Activated naive CD4-positive, alpha-beta T cell treated with anti-CD3 and anti-CD28 coated beads, Interleukin-2, amount 50 U/mL, for 72 hours (primary cell): ENCODE measurements at places on chromosomes 3 and 15. TPM values are rescaled to one million over a fixed set of nuclear protein-coding genes. Genes with fewer than 3 reads are reported as not detected.

GRCh38 chr3:85475346-85475745, 516.6 kb downstream of the CADM2 start:
- DNase-seq = no peak

DNA sequence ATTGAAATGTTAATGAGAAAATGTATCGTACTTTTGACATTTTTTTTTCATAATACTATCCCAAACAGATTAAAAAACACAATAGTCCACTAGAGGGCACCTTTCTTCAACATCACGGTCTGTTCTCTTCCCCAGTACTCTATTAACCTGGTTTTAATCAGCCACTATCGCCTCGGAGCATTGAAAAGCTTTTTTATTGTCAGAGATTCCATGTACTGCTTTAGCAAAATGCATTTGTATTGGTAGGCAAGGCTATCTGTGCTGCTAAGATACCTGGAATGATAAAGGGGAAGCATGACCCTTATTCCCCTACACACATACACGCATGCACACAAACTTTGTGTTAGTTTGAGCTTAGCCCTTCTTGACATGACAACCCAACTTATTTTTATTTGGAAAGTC, 160.1 kb upstream of the IL12A start:
- DNase-seq = no peak

- no peak for DNase-seq
These were observed 7.9 kb upstream of the FGF7 start for GRCh38 chr15:49415149-49415548.

DNA sequence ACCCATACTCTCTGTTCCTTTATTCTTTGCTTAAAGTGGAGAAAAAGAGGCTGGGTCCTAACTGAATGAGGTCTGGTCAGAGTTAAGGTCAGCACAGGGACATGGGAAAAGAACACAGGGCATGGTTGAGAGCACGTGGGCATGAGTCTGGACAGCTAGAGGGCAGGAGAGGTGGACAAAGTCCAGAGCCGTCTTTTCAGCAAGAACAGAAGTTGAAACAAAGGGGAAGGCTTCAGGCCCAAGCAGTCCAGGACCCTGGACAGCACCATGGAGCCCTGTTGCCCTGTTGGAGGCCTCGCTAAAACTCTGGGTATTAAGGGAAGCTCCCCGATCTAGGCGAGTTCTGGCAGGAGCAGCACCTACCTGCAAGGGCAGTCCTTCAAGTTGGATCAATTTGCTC, 50.7 kb downstream of the XYLB start:
- DNase-seq = no peak

GRCh38 chr3:100072326-100073048, 41.8 kb downstream of the FILIP1L start:
- DNase-seq = no peak

GRCh38 chr3:9037144-9037711, 74.0 kb upstream of the RAD18 start:
- no peak for DNase-seq

GRCh38 chr3:37097776-37098175, 76.6 kb downstream of the LRRFIP2 start:
- DNase-seq = no peak

DNA sequence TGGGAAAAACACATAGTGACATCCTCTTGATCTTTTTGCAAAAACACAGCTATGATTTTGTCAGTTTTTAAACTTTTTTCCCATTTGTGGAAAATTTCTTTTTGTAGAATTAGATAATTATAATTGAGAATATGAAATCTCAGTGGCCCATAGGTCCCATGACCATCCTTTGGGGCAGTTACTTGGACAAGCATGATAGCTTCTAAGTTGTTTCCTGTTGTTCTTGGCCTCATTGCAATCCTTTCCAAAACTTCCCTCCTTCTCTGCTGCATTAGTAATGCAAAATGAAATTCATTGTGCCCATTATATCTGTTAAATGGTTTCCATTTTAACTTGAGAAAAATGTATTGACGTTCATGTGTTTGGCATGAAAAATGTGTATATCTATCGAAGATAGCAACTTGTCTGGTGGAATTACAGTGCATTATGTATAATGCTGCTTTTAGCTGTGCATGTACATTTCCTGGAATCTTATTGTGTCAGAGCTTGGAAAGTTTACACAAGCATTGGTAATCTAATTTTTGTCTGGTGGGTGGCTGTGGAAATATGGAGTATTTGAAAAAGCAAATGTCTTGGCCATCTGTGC, 70.0 kb downstream of the MDFIC2 start:
- DNase-seq = no peak

DNA sequence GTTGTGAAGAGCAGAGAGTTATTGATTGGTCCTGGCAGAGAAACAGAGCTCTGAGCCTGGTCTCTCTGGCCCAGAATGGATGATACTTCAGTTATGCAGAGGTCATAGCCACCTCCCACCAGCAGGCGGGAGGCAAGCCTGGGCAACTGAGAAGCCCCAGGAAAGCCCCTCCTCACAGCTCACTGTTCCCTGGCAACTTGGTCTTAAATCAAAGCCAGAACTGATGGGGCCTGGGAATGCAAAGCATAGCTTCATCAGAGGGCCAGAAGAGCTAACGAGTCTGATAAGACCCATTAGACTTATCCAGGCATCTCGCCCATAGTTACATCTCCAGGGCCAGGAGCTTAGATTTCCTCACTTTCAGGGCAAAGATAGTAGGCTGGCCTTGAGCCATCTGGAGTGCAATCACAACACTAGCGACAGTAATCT, 5.5 kb upstream of the COLQ start:
- DNase-seq = no peak

DNA sequence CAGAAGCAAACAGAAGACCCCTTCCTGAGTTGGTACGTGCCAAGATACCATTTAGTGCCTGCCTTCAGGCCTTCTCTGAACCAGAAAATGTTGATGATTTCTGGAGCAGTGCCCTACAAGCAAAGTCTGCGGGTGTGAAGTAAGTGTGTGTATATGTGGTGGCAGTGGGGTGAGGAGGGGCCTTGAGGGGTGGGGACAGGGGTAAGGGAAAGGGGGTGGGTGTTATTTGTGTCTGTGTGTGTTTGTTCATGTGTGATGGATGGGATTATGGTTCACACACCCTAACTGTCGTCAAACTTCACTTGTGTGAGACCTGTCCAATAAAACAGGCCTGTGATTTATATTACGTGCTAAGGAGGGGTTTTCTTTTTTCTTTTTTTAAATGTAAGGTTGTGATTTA, 92.2 kb downstream of the USP13 start:
- DNase-seq = no peak

- DNase-seq = no peak
These were observed 46.9 kb upstream of the GAP43 start for GRCh38 chr3:115576325-115576875.

DNA sequence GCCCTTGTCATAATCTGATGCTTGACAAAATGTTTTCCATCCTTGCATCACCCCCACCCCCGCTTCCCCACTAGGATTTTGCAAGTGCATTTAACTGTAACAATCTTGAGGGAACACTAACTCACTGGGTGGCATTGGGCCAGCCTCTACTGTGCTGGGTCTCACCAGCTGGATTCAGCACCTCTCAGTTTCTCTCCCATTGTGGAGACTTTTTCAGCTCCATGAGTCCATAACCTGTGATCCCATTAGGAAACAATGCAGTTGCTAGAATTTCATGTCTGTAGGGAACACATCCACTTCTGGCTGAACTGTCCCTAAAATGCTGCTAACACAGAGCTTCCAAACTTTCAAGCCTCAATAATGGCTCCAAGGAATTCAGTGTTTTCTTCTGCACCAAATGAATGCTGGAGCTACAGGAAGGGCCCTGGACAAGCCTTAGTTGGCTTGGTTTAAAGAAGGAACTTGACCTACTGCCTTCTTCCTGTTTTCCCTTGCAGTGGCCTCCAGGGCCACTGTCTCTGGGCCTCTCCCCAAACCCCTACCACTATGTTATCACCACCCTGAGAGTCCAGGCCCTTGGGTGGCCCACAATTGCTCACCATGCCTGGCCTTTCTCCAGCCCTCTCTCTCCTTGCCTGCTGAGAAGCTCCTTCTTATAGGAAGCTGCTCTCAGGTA, 15.6 kb downstream of the CYP19A1 start:
- no peak for DNase-seq

DNA sequence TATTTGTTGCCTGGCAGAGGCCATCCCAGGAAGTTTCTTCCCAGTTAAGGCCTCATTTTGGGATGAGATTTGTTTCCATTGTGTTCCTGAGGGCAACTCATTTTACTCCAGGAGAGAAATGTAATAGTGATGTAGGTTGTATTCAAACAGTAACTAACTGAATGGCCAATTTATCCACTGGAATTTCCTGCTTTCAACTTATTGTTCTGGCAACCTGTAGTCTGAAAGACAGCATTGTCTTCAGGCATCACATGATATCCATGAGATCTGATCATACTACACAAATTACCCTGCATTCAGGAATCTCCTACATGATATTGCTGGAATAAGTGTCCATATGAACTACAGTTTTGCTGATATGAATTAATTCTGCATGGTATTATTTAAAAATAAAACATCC, 79.5 kb upstream of the FGF7 start:
- DNase-seq = no peak

GRCh38 chr15:42373274-42373673, 14.0 kb downstream of the CAPN3 start:
- DNase-seq = no peak

- no peak for DNase-seq
These were observed 12.7 kb upstream of the CRABP1 start for GRCh38 chr15:78327466-78327865.

DNA sequence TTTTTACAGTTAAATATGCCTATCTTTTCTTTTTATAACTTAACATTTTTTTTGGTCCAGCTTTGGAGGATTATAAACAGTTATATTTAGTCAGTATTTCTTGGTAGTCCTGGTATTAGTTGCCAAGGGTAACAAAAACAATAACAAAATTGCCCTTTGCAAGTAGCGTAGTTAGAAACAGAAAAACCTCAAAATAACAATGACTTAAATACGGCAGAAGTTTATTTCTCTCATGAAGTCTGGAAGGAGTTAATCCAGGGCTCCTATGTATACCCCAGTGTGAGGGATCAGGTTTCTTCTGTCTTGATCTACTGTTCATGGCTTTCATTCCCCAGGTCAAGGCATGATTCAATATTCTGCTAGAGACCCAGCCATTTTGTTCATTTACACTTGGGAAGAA, 14.1 kb upstream of the MYH15 start:
- no peak for DNase-seq

DNA sequence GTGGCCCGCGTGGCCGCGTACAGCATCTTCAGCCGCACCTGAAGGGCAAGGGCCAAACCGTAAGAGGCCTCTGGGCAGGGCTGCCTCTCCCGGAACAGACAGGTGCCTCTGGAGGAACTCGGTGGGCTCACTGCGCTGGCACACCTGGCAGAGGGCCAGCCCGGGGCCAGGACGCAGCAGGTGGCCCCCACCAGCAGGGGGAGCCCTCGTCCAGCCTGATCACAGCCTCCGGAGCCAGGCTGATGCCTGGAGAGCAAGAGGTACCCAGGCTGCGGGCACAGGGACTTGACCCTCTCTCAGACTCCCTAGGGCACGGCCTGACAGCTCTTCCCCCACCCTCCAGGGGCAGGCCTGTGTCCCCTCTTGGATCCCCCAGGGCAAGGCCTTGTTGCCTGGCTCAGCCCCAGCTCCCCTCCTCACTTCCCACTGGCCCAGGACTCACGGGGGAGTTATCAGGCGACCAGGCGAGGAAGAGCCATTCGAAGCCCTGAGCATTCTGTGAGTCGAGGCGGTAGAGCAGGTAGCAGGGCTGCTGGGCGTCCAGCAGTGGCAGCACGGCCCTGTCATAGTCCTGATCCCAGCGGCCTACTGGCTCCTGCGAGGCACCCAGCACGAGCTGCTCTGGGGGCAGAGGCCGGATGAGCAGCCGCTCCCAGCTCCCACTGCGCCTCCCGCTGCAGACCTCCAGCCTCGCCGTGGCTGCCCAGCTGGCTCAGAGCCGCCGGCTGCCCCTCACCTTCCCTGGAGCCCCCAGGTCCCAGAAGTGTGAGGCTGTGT, 6.2 kb upstream of the TLR9 start:
- DNase-seq = no peak

DNA sequence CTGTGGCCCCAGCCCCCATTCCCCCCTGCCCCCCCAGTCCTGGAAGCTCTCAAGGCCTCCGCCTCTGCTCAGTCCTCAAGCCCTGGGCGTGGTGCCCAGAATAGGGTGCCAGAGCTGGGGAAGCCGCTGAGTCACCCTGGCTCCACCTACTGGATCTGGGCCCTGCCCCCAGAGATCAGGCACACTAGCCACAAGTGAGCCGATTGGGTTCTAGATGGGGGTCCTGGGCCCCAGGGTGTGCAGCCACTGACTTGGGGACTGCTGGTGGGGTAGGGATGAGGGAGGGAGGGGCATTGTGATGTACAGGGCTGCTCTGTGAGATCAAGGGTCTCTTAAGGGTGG, 5.7 kb downstream of the EIF4G1 start:
- no peak for DNase-seq

- DNase-seq = peak; percentile 50
These were observed 263.5 kb upstream of the CFAP20DC start for GRCh38 chr3:59313365-59313764.

DNA sequence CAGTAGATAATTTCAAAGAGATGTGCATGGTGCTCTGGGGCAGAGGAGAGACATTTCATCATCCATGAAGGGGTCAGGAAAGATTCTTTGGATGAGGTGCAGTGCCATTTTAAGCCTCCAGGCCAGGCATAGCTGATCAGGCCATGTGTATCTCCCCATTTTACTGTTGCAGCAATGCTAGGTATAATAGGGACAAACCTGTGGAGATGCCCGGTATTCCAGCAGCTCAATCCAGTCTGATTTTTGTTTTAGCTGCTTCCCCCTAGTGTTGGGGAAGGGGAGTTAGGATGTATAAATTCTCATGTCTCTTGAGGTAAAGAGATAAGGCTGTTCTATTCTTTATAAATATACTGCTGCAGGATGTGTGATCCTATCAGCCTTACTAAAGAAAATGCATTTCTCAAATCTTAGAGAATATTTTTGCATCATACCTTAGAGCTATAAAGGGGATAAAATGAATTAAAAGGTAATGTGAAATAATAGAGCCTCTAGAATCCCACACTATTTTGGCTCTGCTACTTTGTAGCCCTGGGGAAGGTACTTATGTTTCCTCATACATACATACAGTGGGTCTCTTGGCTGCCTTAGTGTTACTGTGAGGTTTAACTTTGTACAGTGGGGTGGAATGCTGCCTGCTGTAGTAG, 5.2 kb downstream of the CDV3 start:
- DNase-seq = no peak

- no peak for DNase-seq
These were observed 73.8 kb upstream of the HEG1 start for GRCh38 chr3:125129512-125129997.

RNF111 gene
- total RNA-seq = 21.0 TPM

LIPC gene
- total RNA-seq = 0.64 TPM

WDR93 gene
- not detected for total RNA-seq

STRA6 gene
- 0.14 TPM for total RNA-seq

STRC gene
- 2.3 TPM for total RNA-seq

ABHD17C gene
- total RNA-seq = 7.8 TPM

MME gene
- total RNA-seq = not detected

LTK gene
- 0.20 TPM for total RNA-seq

MORF4L1 gene
- 239 TPM for total RNA-seq

SUSD5 gene
- total RNA-seq = not detected

TMED3 gene
- 40.9 TPM for total RNA-seq

ADGRG7 gene
- total RNA-seq = not detected
